Breast epithelium (tissue), 4 donors: ENCODE measurements at places on chromosomes 4 and X. TPM values are rescaled to one million over a fixed set of nuclear protein-coding genes. Genes with fewer than 3 reads are reported as not detected.
A peak's percentile ranks its signal among the peaks of the same experiment; 100 is the strongest.

DNA sequence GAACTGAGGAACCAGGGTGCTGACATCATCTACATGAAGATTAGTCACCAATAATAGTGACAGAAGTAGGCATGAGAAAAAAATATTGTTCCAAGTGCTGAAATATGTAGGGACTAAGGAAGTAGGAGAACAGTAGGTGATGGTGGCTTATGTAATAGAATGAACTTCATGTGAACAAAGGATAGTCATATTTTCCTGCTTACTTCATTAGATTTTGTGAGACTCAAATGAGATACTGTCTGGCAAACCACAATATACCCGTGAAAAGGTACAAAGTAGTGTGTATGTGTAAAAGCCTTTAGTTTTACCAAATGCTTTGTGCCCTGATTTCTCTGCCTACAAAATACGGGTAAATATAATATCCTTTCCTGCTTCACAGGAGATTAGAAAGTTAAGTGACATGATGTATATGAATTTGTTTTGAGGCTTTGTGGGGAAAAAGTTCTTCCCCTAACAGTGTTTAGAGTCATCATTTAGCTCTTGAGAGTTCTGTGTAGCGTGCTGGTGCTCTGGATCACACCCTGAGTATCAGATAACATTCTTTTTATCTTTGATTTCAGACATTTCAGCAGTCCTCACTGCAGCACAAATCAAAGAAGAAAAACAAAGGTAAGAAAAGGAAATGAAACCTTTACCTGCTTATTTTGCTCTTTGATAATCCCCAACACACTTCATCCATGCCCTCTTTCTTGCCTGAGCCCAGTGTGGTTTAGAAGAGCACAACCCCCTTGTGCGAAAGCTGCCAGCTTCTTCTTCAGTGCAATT, 67.9 kb downstream of the KLHL34 start:
- no peaks in the 10 kb centered on the region for H3K36me3 ChIP-seq
- DNase-seq, result no peak
- H3K4me3 ChIP-seq, result no peak overlapping the region
- no peaks in the 10 kb centered on the region for H3K27me3 ChIP-seq
- H3K27ac ChIP-seq, result no peak overlapping the region
- no peaks in the 10 kb centered on the region for H3K4me1 ChIP-seq

- H3K36me3 ChIP-seq, result no peaks in the 10 kb centered on the region
- H3K27ac ChIP-seq, result no peak overlapping the region
- H3K27me3 ChIP-seq, result no peaks in the 10 kb centered on the region
- no peak overlapping the region for H3K4me3 ChIP-seq
- no peak for DNase-seq
- no peaks in the 10 kb centered on the region for H3K4me1 ChIP-seq
These were observed 205.4 kb upstream of the ITM2A start for GRCh38 chrX:79572566-79572965.

GRCh38 chr4:108840426-108840975, 77.6 kb upstream of the ETNPPL start:
- no peaks in the 10 kb centered on the region for H3K36me3 ChIP-seq
- H3K27me3 ChIP-seq, result no peaks in the 10 kb centered on the region
- no peaks in the 10 kb centered on the region for H3K4me1 ChIP-seq
- DNase-seq, result no peak

ASB5 gene
- total RNA-seq, result not detected

- H3K4me1 ChIP-seq, result no peaks in the 10 kb centered on the region
- no peaks in the 10 kb centered on the region for H3K27me3 ChIP-seq
- DNase-seq, result no peak
- H3K36me3 ChIP-seq, result no peaks in the 10 kb centered on the region
These were observed 26.5 kb downstream of the TFDP3 start for GRCh38 chrX:133191739-133192039.

GRCh38 chr4:101600287-101600686, 190.2 kb upstream of the BANK1 start:
- no peak overlapping the region for H3K4me3 ChIP-seq
- no peaks in the 10 kb centered on the region for H3K4me1 ChIP-seq

DNA sequence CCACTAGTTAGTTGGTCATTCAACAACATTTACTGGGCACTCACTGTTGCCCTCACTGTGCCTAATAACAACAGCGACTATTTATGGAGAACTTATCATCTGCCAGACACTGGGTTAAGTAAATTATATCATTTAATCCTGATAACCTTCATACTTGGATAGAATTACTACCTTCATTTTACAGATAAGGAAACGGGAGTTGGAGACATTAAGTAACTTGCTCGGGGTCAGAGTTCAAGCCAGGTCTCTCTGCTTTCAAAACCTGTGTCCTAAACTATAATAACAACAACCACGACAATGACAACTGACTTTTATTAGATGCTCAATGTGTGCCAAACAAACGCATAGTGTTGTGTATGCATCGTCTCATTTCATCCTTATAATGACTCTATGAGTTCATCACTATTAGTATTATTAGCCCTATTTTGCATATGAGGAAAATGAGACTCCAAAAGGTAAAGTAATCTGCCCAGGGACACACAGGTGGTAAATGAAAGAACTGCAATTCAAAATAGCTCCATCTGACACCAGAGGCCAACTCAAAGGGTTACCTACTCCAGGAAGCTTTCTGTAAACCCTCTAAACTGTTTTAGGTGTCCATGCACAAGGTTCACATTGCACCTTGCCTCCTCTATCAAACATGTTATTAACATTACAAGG, 98.4 kb upstream of the ACSL4 start:
- H3K4me1 ChIP-seq, result no peaks in the 10 kb centered on the region
- H3K36me3 ChIP-seq, result no peaks in the 10 kb centered on the region
- H3K4me3 ChIP-seq, result no peak overlapping the region
- peaks cover 39% of the 10 kb centered on the region for H3K27me3 ChIP-seq

DNA sequence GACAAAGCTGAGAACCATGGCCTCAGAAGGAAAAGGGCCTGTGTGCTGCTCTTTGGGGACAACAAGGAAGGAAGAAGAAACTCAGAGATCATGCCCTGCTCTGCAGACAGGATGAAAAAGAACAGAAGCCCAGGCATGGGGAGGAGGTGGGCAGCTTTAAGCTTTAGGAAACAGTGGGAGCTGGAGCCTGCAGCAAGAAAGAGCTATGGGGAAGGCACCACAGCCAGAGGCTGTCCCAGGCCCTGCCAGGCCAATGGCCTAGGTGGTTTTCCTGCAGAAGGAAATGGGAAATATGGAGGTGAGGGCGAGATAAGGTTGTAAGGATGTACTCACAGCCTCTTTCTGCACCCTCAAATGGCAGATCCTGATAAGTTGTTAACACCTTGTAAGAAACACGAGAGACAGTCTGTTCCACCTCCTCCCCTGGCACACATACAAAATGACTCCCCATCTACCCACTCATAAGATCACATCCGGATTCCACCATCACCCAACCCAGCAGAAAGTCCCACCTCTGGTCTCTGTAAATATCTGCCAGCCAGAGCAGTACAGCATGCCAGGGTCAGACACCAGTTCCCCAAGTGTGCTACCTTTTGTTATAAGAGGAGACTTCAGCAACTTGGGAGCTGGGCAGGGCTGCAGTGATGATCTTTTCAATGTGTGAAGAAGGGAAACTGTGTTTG, 105.2 kb downstream of the RTL5 start:
- DNase-seq, result peak; percentile 12
- no peaks in the 10 kb centered on the region for H3K4me1 ChIP-seq
- no peak overlapping the region for H3K4me3 ChIP-seq
